HFFc6 (cell line): ENCODE measurements at places on chromosomes 7 and 10.

- peaks cover 10% of the 10 kb centered on the region for H3K4me1 ChIP-seq
- no peaks in the 10 kb centered on the region; the same call in 1 of the 2 replicates for H3K27me3 ChIP-seq
- no peak overlapping the region for H3K4me3 ChIP-seq
- DNase-seq: peak; percentile 3
- H3K27ac ChIP-seq: no peak overlapping the region
Measured at GRCh38 chr7:96084881-96085553, 236.9 kb downstream of the SLC25A13 start.

DNA sequence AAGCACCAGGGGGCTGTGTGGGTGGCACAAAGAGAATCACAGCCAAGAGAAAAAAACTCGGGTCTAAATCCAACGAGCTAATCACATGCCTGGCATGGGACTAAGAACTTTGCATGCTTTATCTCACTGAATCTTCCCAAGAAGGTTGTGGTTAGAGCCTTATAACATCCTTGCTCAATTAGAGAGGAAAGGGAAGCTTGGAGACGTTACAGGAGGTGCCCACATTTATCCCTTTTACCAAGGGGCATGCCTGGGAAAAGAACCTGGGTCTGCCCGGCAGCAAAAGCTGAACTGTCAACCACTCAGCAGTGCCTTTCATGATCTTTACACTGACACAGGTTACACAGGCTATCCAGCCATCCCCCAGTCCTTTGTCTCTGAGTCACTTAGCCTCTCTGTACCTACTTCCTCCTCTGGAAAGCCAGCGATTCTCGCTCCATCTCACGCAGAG is 190.1 kb downstream of the PRPF18 start:
- H3K4me3 ChIP-seq: peak overlapping the region; percentile 50
- H3K36me3 ChIP-seq: peaks cover 42% of the 10 kb centered on the region
- DNase-seq: peak; percentile 89
- peaks cover 3% of the 10 kb centered on the region for H3K27me3 ChIP-seq
- H3K4me1 ChIP-seq: peaks cover 71% of the 10 kb centered on the region

DNA sequence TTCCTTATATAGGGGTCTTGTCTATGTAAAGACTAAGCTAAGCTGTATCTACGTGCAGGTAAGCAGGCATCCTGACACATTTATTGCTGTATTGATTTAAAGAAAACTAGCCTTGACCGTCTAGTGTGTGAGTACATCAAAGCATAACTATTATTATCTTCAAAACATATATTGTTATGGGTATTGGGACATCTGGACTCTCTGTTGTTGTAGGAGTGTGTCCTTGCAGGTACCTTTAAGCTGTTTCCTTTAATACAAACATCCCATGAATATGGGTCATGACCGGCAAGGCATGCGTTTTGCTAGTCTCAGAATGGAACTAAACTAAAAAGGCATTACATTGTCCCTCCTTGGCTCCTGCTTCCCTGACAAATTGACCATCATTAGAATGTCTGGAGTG is 35.1 kb upstream of the AKR1E2 start:
- H3K36me3 ChIP-seq: peaks cover 15% of the 10 kb centered on the region
- no peak overlapping the region for H3K4me3 ChIP-seq
- DNase-seq: no peak
- H3K27me3 ChIP-seq: no peaks in the 10 kb centered on the region; the same call in 1 of the 2 replicates

DNA sequence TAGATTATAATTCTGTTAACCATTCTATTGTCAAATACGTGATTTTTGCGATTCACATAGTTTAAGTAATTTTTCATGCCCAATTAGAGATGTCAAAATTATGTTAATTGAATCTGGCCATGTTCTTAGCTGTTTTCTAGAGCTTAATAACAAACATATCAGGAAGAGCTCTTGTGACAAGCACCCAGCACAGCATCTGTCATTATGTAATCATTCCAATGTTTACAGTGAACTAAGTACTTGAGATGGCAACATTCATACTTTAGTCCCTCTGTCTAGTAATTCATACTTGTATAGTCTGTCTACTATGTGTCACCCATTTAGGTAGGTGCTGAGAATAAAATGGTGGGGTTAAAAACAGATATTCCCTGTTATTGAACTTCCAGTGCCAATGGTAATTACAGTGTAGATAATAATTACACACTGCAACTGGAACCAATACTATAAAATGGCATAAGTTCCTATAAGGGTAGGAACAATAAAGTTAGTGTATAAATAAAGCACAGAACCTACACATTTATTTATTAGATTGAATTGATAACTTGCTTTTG is 55.2 kb downstream of the ZEB1 start:
- no peaks in the 10 kb centered on the region for H3K36me3 ChIP-seq
- H3K27me3 ChIP-seq: no peaks in the 10 kb centered on the region
- peaks cover 38% of the 10 kb centered on the region for H3K4me1 ChIP-seq
- no peak for DNase-seq
- no peak overlapping the region for H3K4me3 ChIP-seq

GRCh38 chr7:106234425-106234824 is 50.4 kb downstream of the NAMPT start:
- no peak overlapping the region for H3K27ac ChIP-seq
- no peak for DNase-seq
- no peaks in the 10 kb centered on the region for H3K4me1 ChIP-seq
- H3K4me3 ChIP-seq: no peak overlapping the region
- no peaks in the 10 kb centered on the region for H3K36me3 ChIP-seq

DNA sequence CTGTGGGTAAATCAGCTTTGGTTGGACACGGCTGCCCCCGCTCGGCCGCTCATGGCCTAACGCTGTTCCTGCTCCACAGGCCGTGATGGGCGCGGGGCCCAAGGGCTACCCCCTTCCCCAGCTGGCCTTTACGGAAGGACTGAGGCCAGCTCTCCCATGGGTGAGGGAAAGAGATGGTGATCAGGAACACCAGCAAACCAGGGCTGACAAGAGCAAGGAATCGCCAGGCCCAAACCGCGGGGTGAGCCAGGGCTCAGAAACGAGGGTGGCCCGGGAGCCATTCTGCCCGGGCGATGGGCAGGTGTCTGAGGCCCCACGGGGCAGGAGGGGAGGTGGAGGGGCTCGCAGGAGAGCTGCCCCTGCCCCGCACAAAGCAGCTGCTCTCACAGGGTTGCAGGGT is 26.6 kb downstream of the GPER1 start:
- no peaks in the 10 kb centered on the region for H3K27me3 ChIP-seq
- no peak overlapping the region for H3K4me3 ChIP-seq
- no peaks in the 10 kb centered on the region for H3K4me1 ChIP-seq
- H3K27ac ChIP-seq: no peak overlapping the region
- peaks cover 20% of the 10 kb centered on the region for H3K36me3 ChIP-seq

DNA sequence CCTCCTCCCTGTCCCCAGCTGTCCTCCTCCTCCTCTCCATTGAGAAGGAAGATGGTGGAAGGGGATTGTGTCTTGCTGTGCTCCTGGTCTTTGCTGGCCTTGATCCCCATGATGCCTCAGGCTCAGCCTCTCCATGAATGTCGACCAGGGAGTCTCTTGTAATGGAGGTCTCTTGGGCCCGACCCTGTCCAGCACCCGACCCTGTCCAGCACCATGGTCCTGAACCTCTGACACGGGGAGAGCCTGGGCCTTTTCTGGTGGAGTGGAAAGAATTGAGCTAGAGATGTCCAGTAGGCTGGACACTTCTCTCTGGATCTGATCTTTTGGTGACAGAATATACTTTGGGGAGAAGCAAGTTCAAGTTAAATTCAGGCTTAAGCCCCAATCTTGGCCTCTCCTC is 42.3 kb upstream of the HMX3 start:
- no peaks in the 10 kb centered on the region for H3K4me1 ChIP-seq
- peaks cover 3% of the 10 kb centered on the region for H3K27me3 ChIP-seq
- DNase-seq: no peak
- H3K36me3 ChIP-seq: no peaks in the 10 kb centered on the region

GRCh38 chr10:31070025-31070424 is 38.4 kb upstream of the ZNF438 start:
- DNase-seq: no peak
- no peak overlapping the region; the same call in 1 of the 2 replicates for H3K27ac ChIP-seq
- no peak overlapping the region for H3K4me3 ChIP-seq
- peaks cover 45% of the 10 kb centered on the region for H3K4me1 ChIP-seq

- DNase-seq: no peak
- H3K27me3 ChIP-seq: peaks cover 4% of the 10 kb centered on the region; the same call in 1 of the 2 replicates
- H3K27ac ChIP-seq: no peak overlapping the region
Measured at GRCh38 chr7:69878591-69878990, 280.3 kb downstream of the AUTS2 start.

- H3K27me3 ChIP-seq: peaks cover 7% of the 10 kb centered on the region
- no peak overlapping the region for H3K4me3 ChIP-seq
- no peaks in the 10 kb centered on the region for H3K36me3 ChIP-seq
- peaks cover 7% of the 10 kb centered on the region; the same call in 1 of the 2 replicates for H3K4me1 ChIP-seq
- no peak for DNase-seq
Measured at GRCh38 chr7:8228766-8229674, 32.9 kb downstream of the ICA1 start.

- no peak overlapping the region for H3K27ac ChIP-seq
- no peaks in the 10 kb centered on the region for H3K4me1 ChIP-seq
- no peak for DNase-seq
- H3K36me3 ChIP-seq: no peaks in the 10 kb centered on the region
- H3K4me3 ChIP-seq: no peak overlapping the region
Measured at GRCh38 chr7:51973939-51974338, 657.3 kb upstream of the COBL start.

DNA sequence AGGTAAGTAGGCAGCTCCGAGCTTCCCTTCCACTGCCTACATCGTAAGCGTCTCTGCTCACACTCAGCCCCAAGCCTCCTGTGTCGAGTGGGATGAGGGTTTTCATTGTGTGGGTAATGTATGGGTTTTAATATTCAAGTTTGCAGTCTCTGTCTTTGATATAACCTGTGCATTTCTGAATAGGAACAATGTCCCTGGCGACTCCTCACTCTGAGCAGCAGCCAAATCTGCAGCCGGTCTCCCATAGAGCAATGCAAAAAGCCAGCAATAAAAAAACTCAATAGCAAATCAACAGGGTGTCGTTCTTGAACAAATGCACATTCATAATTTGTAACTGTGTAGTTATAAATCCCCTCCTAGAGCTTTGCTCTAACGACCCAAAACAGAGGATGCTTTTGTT is 33.4 kb downstream of the PPP1R17 start:
- no peak for DNase-seq
- H3K4me1 ChIP-seq: no peaks in the 10 kb centered on the region
- H3K4me3 ChIP-seq: no peak overlapping the region
- H3K27me3 ChIP-seq: peaks cover 2% of the 10 kb centered on the region; the same call in 1 of the 2 replicates
- no peaks in the 10 kb centered on the region for H3K36me3 ChIP-seq

DNA sequence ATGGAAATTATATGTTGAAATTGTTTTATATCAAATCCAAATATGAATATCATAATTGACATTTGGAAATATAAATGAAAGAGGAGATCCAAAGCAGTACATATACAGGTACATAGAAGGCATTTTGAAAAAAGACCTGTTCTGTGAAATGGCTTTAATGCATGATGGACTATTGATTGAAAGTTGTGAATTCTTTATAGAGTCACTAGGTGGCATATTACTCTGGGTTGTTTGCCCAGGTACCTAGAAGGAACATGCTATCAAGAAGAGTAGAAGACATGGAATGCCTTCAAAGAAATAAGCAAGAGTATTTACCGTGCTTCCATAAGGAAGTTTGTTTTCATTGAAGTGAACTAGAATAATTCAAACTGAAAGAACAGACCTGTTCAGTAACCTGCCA is 160.0 kb upstream of the ANK3 start:
- H3K4me3 ChIP-seq: no peak overlapping the region
- no peak overlapping the region for H3K27ac ChIP-seq
- no peaks in the 10 kb centered on the region for H3K36me3 ChIP-seq

- no peak for DNase-seq
- H3K27me3 ChIP-seq: no peaks in the 10 kb centered on the region
- H3K36me3 ChIP-seq: peaks cover 61% of the 10 kb centered on the region
- H3K27ac ChIP-seq: no peak overlapping the region
Measured at GRCh38 chr7:87170828-87171227, 18.6 kb downstream of the DMTF1 start.

DNA sequence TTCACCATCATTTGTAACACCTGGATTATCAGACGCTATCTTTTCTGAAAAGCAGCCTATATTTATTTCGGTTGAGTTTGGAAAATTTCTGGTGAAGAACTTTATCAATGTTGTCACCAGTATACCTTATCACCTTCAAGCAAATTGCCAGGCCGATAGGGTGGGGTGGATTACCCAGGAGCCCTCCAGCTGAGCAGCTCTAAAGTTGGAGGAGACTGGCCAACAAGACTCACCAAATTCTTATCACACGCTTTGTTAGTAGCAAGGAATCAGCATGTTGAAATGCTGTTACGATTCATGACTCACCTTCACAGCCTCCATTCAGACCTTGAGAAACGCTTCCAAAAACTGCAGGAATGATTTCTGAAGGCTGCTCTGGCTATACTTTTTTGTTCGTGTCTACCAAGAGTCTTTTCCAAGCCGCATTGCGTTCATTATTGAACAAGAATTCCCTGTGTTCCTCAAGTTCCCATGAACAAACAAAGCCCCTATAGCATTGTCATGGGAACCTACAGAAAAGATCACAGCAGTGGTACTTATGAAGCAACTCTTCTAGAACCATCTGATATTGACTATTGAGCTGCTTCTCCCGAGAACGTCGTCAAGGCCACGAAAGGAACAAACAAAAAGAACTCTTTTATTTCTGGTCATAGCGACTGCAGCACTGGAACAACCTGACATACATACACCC is 291.4 kb downstream of the SFMBT2 start:
- no peak overlapping the region for H3K27ac ChIP-seq
- no peak overlapping the region for H3K4me3 ChIP-seq
- no peaks in the 10 kb centered on the region for H3K36me3 ChIP-seq

DNA sequence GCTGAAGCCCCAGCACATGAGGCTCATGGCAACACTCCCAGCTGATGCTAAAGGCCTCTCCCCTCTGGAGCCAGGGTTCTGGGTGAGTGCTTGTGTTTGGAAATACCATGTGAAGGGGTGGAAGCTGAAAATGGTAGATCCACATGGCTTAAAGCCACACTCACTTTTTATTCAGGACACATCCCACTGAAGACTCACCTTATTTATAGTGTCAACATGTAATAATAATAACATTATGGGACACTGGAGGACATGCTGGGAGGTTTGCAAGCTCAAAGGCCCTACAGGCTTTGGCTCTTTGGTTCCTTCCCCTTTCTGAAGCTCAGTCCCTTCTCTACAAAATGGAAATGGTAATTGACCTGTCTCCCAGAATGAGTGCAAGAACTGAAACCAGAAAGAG is 318.0 kb downstream of the GRID1 start:
- H3K27ac ChIP-seq: no peak overlapping the region
- 0 out of 2 replicates have a peak, but pooled peaks cover 10% of the 10 kb centered on the region for H3K36me3 ChIP-seq
- H3K4me3 ChIP-seq: no peak overlapping the region
- no peaks in the 10 kb centered on the region; the same call in 1 of the 2 replicates for H3K27me3 ChIP-seq
- H3K4me1 ChIP-seq: no peaks in the 10 kb centered on the region

- H3K27me3 ChIP-seq: peaks cover 3% of the 10 kb centered on the region; the same call in 1 of the 2 replicates
- DNase-seq: no peak
- peaks cover 61% of the 10 kb centered on the region for H3K4me1 ChIP-seq
- peak overlapping the region; percentile 94 for H3K27ac ChIP-seq
Measured at GRCh38 chr10:91589658-91590035, 43.2 kb downstream of the PPP1R3C start.

GRCh38 chr7:44282601-44283171 is 42.7 kb downstream of the CAMK2B start:
- peaks cover 4% of the 10 kb centered on the region for H3K27me3 ChIP-seq
- no peak overlapping the region for H3K4me3 ChIP-seq
- H3K36me3 ChIP-seq: no peaks in the 10 kb centered on the region
- DNase-seq: no peak
- H3K4me1 ChIP-seq: peaks cover 13% of the 10 kb centered on the region

GRCh38 chr7:129746857-129747529 is 135.5 kb downstream of the NRF1 start:
- H3K27ac ChIP-seq: no peak overlapping the region
- H3K27me3 ChIP-seq: peaks cover 2% of the 10 kb centered on the region; the same call in 1 of the 2 replicates
- H3K4me1 ChIP-seq: no peaks in the 10 kb centered on the region
- no peak for DNase-seq
- H3K4me3 ChIP-seq: no peak overlapping the region

- H3K27ac ChIP-seq: peak overlapping the region; percentile 86
- peak; percentile 53 for DNase-seq
- H3K27me3 ChIP-seq: no peaks in the 10 kb centered on the region; the same call in 1 of the 2 replicates
- peak overlapping the region; percentile 84 for H3K4me3 ChIP-seq
- H3K36me3 ChIP-seq: no peaks in the 10 kb centered on the region; the same call in 1 of the 2 replicates
Measured at GRCh38 chr7:26155531-26156375, 3.8 kb downstream of the NFE2L3 start.
